ENCODE measurements at places on chromosomes 7 and 10. TPM values are rescaled to one million over a fixed set of nuclear protein-coding genes. Genes with fewer than 3 reads are reported as not detected.

NEURL1 gene
- total RNA-seq = 4.9 TPM

- peak; percentile 15 for DNase-seq
Observed at GRCh38 chr10:49837051-49837478, 74.9 kb upstream of the OGDHL start.

- DNase-seq = no peak
Observed at GRCh38 chr7:78900806-78901205, 552.7 kb downstream of the MAGI2 start.

- DNase-seq = no peak
Observed at GRCh38 chr7:14351167-14351566, 361.7 kb upstream of the ETV1 start.

GRCh38 chr10:89566992-89567391 is 31.6 kb upstream of the SLC16A12 start:
- no peak for DNase-seq

DNA sequence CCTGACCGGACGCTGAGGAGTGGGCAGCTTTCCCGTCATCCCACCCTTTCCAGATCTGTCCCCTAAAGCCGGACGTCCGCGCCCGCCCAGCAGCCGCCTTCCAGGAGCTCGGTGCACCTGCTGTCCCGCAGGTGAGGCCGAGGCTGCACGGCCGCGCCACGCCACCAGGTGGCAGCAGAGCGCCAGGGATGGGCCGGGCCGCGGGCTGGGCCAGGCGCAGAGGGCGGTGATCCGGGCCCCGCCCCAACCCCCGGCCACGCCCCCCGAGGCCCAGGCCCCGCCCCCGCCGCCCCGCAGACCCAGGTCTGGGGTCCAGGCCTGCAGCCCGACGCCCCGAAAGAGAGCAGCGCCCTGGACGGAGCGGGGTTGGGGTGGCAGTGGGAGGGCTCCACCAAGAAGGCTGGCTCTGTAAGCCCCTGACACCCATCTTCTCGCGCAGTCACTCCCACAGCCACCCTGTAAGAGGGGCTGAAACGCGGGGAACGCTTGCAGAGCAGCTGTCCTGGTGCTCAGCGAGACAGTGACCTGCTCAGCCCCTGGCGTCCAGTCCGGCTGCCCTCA is 32.2 kb downstream of the FOXL3 start:
- DNase-seq = peak; percentile 73
